Stimulated activated CD4-positive, alpha-beta T cell treated with anti-CD3 and anti-CD28 coated beads, Interleukin-1b, Interleukin-23, amount 100 ng/mL, for 1 hour (primary cell): ENCODE measurements at places on chromosomes 1 and 21.

DNA sequence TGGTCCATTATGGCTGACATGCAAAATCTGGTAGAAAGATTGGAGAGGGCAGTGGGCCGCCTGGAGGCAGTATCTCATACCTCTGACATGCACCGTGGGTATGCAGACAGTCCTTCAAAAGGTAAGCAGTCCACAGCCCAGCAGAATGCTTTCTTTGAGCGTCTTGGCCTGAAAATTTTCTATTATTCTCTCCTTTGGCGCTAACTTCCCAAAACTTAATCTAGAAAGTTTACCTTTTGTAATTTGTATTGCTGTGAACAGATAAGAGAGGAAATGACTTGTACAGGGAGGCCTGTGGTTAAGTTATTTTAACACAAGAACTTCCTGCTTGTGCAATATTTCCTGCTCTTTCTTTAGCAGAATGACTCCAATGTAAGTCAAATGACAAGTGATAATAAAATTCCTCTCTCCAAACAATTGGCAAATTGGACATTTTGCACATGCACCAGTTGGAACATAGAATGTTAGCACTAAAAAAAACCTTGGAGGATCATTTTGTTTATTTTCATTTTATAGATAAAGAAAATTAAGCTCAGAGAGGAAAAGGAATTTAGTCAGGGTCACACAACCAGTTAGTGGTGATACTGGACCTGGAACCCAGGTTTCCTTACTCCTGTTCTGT lies 18.9 kb downstream of the CAP1 start:
- no peak for DNase-seq

DNA sequence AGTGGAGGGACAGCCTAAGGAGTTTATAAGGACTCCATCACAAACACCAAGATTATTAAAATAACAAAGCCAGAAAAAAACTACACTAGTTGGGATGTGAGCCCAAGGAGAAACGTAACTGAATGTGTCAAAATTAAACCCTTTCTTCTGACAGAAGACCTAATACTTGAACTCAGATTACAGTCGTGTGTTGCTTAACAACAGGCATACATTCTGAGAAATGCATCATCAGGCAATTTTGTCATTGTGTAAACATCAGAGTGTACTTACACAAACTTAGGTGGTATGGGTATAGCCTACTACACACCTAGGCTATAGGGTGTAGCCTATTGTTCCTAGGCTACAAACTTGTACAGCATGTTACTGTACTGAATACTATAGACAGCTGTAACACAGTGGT lies 23.4 kb downstream of the DSTYK start:
- no peak for DNase-seq

- DNase-seq: no peak
These were observed 181.2 kb upstream of the PKN2 start for GRCh38 chr1:88502886-88503285.

DNA sequence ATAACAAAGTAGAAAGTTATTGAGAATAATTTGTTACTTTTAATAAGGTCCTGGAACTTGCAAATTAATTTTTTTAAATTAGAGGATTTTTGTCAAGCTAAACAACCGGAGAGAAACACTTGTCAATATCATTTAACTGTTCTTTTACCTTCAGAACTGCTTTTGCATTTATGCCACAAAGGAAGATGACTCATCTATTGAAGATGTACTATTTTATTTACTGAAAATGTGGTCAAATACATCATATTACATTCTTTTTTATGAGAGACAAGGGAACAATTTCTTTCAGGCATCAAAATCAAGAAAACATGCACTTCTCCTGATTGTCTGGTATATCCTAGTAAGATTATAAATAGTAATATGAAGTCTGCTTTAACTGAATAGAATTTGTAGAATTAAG lies 558.2 kb upstream of the PRMT6 start:
- DNase-seq: no peak

DNA sequence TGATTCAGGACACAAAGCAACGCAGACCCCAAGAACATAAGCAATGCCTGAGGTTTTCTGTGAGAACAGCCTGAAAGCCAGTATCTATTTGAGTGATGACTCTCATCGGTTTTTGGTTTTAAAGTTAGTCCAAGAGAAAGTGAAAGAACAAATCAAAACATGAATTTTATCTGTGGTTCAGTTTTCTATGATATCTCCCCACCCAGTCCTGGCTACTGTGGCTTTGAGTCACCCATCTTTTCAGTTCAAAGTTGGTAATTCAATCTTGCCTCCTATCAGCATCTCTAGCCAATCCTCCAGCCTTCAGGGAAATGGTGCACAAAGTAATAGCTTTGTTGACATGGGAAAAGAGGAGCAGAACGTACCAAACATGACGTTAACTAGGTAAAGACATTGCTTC lies 40.5 kb upstream of the KRTAP19-8 start:
- no peak for DNase-seq

- DNase-seq: no peak
These were observed 664.6 kb upstream of the ADAMTS5 start for GRCh38 chr21:27631471-27631870.

GRCh38 chr1:116111524-116112021 lies 374 bp downstream of the MAB21L3 start:
- no peak for DNase-seq

GRCh38 chr1:192626366-192627179 lies 9.4 kb upstream of the RGS13 start:
- no peak for DNase-seq

DNA sequence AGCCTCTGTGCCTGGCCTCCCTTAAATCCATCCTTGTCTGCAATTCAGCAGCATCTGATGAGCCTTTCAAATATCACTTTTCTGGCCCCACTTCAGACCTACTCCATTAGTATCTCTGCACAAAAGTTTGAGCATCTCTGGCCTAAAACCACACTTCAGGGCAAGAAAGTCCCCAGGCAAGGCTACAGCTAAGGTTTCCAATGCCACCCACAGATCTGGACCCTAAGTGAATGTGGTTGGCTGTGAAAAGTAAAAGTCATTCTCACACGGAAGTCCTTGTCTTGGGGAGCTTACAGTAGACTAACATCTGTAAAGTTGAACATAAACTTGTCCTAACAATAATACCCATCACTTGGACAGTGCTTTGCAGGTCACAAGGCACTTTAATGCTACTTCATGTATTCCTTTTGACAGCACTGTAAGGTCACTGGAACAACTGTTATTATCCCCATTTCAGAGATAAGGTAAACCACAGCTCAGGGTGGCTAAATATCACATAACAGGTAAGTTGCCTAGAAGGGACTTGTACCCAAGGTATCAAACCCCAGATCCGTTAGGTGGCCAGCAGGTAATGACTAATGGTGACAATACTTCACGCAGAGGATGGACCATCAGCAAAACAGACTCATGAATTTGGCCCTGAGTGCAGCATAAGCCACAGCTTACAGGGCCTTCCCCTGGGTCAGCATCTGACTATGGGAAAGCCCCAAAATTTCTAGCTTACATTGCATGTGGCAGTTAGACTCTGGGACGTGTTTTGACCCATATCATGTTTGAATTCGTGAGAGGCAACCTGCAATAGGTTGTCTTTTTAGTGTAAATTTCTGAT lies 356.0 kb downstream of the HHAT start:
- no peak for DNase-seq
